ENCODE measurements at places on chromosomes 1 and 21.

- DNase-seq, result no peak
Measured at GRCh38 chr1:25669781-25670567, 53.4 kb downstream of the MAN1C1 start.

DNA sequence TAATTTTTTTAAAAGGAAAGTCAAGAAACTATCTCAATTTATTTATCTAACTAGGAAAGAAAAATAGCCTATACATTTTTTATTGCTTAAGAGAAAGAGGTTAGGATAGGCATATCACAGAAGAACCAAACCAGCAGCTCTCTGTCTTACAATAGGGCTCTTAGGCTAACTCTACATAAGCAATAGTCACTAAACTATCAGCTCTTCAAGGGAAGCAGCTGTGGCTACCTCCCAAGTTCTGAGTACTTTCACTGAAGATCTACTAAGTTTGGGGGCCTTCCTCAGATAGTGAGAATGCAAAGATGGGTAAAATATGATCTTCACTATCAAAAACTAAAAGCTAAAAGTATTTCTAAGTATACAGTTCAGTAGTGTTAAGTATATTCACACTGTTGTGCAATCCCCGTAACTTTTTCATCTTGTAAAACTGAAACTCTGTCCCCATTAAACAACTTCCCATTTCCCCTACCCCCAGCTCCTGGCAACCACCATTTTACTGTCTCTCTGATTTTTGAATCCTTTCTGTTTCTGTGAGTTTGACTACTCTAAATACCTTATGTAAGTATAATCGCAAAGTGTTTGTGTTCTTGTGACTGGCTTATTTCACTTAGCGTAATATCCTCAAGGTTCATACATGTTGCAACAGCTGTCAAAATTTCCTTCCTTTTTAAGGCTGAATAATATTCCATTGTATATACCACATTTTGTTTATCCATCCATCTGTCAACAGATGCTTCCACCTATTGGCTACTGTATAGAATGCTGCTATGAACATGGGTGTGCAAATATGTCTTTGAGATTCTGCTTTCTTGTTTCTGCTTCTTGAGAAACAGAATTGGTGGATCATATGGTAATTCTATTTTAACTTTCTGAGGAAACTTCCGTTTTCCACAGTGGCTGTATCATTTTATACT, 73.3 kb downstream of the ACBD6 start:
- DNase-seq, result no peak

- DNase-seq, result no peak
Measured at GRCh38 chr1:89151047-89151446, 24.8 kb downstream of the GBP7 start.

DNA sequence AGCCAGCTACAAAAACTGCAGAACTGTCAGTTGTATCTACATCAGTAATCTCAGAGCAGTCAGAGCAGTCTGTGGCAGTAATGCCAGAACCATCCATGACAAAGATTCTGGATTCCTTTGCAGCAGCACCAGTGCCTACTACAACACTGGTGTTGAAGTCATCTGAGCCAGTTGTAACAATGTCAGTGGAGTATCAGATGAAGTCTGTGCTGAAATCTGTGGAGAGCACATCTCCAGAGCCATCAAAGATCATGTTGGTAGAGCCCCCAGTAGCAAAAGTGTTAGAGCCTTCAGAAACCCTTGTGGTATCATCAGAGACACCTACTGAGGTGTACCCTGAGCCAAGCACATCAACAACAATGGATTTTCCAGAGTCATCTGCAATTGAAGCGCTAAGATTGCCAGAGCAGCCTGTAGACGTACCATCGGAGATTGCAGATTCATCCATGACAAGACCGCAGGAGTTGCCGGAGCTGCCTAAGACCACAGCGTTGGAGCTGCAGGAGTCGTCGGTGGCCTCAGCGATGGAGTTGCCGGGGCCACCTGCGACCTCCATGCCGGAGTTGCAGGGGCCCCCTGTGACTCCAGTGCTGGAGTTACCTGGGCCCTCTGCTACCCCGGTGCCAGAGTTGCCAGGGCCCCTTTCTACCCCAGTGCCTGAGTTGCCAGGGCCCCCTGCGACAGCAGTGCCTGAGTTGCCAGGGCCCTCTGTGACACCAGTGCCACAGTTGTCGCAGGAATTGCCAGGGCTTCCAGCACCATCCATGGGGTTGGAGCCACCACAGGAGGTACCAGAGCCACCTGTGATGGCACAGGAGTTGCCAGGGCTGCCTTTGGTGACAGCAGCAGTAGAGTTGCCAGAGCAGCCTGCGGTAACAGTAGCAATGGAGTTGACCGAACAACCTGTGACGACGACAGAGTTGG, 7.3 kb downstream of the SON start:
- DNase-seq, result no peak

GRCh38 chr1:42449256-42449655, 6.6 kb downstream of the ZMYND12 start:
- no peak for DNase-seq

GRCh38 chr1:56663846-56664245, 18.7 kb downstream of the PRKAA2 start:
- no peak for DNase-seq

- no peak for DNase-seq
Measured at GRCh38 chr1:153698923-153699714, 20.6 kb downstream of the NPR1 start.

- no peak for DNase-seq
Measured at GRCh38 chr1:68174738-68175113, 57.6 kb downstream of the WLS start.

DNA sequence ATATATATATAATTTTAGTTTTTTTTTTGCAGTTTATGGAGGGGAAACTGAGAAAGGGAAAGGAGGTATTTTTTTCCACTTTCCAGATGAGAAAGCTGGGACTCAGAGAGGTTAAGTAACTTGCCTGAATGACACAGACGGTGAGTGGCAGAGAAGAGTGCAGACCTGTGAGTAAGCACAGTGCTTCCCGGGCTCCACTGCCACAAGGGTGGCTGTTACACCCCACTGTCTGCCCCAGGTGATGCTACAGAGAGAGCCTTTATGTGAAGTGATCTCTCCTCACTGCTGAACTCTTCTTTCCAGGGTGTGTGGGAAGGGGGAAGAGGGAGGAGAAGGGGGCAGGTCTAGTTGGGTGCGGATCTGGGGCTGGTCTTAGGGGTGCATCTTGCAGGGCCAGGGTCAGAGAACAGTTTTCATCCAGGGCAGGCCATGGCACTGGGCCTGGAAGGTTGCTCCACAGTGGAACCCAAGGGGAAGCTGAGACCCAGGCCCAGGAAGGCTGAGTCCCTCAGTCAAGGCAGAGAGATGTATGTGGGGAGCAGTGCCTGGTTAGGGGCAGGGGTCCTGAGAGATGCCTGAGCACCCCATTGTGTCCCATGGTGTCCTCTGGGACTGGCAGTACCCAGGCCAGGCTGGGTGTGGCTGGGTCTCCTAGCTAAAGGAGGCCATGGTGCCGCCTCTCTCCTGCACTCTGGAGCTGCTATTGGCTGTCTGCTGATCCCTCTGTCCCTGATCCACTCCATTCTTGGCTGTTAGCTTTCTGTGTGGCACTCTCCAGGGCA, 357.5 kb downstream of the PTPRU start:
- DNase-seq, result no peak

DNA sequence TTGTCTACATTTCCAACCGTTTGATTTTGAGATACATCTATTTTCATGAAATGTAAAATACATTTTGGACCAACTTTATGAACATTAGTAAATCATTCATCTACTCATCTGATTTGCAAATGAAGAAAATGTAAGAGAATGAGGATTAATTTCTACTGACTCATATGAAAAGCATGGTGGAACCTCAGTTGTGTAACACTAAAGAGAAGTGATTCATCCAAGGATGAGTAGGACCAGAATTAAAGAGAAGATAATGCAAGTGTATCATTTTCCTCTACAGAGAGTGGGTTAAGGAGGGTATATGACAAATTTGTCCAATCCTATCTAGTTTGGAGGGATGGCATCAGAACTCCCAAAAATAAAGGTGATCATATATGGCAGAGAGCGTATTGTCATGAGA, 1967.6 kb downstream of the MRPL39 start:
- no peak for DNase-seq

- DNase-seq, result no peak
Measured at GRCh38 chr1:211469938-211470529, 21.9 kb downstream of the RD3 start.
